H4 (cell line): ENCODE measurements at places on chromosomes 12 and 14. TPM values are rescaled to one million over a fixed set of nuclear protein-coding genes. Genes with fewer than 3 reads are reported as not detected.

Gene STAT6
- 9.3 and 17.9 TPM in 2 replicates for total RNA-seq

Gene WSCD2
- 2.7 and 3.2 TPM in 2 replicates for total RNA-seq

DNA sequence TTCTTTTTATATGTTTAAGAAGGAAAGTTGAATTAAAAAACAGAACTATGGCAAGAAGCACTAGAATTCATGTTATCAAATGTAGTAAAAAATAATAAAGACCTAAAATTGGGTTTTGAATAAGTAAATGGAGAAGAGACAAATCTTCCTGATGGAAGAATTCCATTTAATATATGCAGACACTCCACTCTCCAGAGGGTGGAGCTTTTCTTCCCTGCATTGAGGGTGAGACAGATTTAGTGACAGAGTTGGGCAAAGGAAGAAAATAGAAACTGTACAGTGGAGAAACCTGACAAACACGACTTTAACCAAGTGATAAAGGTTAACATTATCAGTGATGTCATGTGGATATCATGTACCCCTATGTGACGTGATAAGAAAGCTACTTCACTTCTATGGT lies 217.6 kb downstream of the PRKD1 start:
- peak; percentile 6 for DNase-seq

- DNase-seq: peak; percentile 40
These were observed 447 bp downstream of the CD63 start for GRCh38 chr12:55728186-55728938.

GRCh38 chr14:80602946-80603345 lies 338.6 kb downstream of the CEP128 start:
- no peak for DNase-seq

GRCh38 chr14:20350282-20350681 lies 6.8 kb downstream of the PARP2 start:
- DNase-seq: no peak

GRCh38 chr12:53381731-53382630 lies 2.0 kb downstream of the SP1 start:
- DNase-seq: peak; percentile 59

DNA sequence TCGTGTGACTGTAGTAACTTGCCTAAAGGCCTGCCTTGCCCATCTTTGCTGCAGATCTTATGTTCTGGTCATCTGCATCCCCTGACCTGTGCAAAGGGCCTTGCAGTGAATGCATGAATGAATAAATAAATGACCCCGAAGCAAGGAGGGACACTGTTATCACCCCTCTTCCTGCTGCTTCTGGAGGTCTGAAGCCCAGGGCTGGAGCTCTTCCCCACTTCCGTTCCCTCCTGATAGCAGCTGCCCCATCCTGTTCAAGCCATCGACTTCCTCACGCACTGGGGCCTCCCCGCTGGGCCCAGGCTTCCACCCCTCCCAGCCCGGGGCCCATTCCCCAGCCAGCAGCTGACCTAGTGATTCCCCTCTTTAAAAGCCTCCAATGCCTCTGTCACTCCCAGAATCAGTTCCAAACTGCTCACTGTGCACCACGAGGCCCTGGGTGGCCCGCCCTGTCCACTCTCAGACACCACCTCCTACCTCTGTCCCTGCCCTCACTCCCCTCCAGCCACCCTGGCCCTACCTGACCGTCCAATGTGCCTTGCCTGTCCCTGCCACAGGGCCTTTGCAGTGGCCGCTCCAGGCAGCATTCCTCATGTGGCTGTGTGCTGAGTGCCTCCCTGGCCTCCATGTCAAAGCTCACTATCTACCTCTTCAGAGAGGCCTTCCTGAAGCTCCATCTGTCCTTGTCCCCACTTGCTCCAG lies 78.6 kb downstream of the SCARB1 start:
- no peak for DNase-seq

DNA sequence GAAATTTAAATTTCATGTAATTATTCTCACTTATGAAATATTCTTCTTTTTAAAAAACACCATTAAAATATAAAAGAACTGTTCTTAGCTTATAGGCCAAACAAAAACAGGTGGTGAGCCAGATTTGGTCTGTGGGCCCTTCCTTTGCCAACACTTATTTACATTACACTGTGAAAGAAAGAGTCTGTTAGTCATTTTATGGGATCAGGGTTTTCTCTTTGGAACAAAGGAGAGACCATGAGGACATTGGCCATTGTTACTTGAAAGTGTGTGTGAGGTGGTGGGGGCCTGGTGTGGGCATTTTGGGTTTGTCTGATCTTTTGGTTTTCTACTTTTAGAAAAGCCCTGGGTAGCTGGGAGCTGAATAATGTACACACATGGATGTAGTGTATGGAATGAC lies 62.7 kb downstream of the TTC6 start:
- DNase-seq: peak; percentile 17

DNA sequence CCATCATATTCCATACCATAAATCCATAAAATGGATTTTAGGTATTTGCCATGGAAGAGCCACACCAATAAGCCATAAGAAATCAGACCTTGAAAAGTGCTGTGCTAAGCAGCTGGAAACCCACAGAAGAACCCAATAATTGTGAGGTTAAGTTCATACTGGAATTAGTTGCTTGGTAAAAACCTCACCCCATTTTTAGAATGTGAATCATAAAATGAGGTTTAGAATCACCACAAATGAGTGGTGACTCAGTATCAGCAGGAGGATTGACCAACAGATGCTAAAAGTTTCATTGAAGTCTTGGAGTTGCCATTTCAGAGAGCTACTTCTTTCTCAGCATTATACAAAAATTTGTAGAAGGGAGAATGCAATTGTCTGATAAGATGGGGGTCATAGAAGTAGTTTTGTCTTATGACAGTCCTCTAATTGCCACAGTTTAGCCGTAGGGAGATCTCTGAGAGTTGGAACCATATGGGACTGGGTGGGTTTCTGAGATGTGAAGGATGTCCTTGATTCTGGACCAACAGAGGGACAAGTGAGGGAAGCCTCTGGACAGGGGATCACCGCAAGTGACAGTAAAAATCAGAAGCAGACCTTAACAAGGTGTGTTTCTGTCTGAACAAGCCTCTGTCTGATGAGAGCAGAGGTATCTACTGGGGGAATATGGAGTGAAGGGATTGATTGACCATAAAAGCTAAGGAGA lies 1.4 kb upstream of the STON2 start:
- peak; percentile 92 for DNase-seq

DNA sequence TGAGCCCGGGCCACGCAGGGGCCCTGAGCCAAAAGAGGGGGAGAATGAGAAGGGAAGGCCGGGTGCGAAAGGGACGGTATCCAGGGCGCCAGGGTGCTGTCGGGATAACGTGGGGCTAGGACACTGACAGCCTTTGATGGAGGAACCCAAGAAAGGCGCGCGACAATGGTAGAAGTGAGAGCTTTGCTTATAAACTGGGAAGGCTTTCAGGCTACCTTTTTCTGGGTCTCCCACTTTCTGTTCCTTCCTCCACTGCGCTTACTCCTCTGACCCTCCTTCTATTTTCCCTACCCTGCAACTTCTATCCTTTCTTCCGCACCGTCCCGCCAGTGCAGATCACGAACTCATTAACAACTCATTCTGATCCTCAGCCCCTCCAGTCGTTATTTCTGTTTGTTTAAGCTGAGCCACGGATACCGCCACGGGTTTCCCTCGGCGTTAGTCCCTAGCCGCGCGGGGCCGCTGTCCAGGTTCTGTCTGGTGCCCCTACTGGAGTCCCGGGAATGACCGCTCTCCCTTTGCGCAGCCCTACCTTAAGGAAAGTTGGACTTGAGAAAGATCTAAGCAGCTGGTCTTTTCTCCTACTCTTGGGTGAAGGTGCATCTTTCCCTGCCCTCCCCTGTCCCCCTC lies 3.0 kb downstream of the SSTR1 start:
- DNase-seq: no peak

- no peak for DNase-seq
These were observed 46.3 kb downstream of the PPP2R5E start for GRCh38 chr14:63496837-63497400.

DNA sequence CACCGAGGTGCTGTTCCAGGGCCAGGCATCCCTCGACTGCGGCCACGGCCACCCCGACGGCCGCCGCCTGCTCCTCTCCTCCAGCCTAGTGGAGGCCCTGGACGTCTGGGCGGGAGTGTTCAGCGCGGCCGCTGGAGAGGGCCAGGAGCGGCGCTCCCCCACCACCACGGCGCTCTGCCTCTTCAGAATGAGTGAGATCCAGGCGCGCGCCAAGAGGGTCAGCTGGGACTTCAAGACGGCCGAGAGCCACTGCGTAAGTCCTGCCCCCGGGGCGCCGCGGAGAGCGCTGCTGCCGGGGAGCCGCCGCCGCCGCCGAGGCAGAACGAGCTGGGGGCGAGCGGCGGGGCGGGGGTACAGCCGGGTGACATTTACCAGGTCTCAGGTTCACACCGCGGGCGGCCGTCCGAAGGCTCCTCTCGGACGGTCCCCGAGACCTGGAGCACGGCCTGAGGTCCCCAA lies 1.4 kb downstream of the PLXNC1 start:
- DNase-seq: no peak
